Choroid plexus epithelial cell (primary cell): ENCODE measurements at places on chromosomes 1 and 21.

- DNase-seq, result no peak
Measured at GRCh38 chr1:51253691-51254090, 17.6 kb downstream of the RNF11 start.

DNA sequence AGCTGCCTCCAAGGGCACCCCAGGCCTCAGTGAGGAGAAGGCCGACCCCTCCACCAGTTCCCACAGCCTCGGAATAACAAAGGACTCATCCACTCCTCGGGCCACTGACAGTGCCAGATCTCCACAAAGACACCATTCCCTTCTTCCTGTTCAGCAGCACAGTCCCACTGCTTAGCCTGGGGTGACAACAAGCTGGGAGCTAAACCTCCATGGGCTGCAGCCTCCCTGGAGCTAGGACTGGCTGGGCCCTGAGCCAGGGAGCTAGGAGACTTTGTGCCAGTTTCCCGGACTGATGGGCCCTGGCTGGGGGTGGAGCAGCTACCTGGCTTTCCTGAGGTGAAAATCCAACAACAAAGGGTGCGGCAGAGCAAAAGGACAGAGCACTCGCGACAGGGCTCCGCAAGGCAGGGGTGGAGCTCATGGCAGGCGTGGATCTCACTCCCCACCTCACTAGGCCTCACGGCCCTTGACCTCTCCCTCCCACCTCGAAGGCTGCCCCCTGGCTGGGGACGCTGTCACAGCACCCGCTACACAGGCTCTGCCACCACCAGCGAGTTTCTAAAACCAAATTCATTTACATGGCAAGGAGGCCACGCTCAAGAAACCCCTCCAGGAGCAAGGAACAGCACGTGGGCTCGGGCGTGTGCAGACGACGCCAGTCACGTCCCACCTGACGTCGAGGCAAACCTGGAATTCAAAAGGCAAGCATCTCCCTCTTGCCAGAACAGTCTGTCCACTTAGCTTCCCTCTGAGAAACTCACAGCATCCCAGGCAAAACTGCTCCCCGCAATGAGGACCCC is 13.8 kb downstream of the SLC35E2B start:
- DNase-seq, result no peak

- DNase-seq, result no peak
Measured at GRCh38 chr1:87007323-87007722, 92.9 kb downstream of the HS2ST1 start.

- no peak for DNase-seq
Measured at GRCh38 chr1:18819986-18820790, 39.3 kb downstream of the TAS1R2 start.

GRCh38 chr1:16145030-16145661 is 10.7 kb downstream of the EPHA2 start:
- no peak for DNase-seq

DNA sequence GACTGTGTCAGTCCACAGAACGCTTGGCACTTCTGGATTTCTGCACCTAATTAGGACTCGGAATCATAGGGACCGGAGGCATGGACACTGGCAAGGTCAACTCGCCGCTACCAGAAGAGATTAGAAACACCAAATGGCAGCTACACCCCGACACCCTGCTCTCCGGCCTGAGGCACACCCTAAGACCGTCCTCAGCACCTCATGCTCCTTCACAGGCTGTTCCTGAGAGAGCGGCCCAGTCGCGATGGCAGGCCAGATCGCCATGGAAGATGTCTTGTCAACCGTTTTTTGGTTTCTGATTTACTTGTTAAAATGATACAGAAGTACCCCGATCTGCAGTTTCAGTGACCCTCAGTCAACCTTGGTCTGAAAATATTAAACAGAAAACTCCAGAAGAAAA is 46.8 kb downstream of the NPHP4 start:
- no peak for DNase-seq

DNA sequence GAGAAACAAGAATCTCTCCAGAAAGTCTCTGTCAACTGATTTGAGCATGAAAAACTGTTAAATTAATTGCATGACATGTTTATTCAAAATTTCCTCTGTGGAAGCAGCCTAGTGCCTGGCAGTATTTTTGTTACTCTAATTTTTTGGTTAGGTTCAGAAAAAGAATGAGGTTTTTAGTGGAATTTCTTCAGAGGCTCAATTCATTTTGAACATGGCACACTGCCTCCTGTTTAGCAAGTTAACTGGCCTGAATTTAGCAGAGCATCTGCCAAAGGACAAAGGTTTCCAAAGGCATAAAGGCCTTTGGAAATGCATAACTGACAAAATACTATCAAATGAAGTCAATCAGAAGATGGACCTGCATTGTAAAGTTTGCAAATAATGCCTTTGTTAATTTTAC is 1326.5 kb downstream of the PLA2G4A start:
- no peak for DNase-seq
